ENCODE measurements at places on chromosomes 6 and 20.
A peak's percentile ranks its signal among the peaks of the same experiment; 100 is the strongest.

- peak; percentile 1 for DNase-seq
Measured at GRCh38 chr6:140441256-140441655, 1066.8 kb upstream of the CITED2 start.

GRCh38 chr6:119132261-119132981 lies 54.0 kb upstream of the FAM184A start:
- no peak for DNase-seq

- no peak for DNase-seq
Measured at GRCh38 chr6:27260836-27261375, 13.4 kb downstream of the PRSS16 start.

DNA sequence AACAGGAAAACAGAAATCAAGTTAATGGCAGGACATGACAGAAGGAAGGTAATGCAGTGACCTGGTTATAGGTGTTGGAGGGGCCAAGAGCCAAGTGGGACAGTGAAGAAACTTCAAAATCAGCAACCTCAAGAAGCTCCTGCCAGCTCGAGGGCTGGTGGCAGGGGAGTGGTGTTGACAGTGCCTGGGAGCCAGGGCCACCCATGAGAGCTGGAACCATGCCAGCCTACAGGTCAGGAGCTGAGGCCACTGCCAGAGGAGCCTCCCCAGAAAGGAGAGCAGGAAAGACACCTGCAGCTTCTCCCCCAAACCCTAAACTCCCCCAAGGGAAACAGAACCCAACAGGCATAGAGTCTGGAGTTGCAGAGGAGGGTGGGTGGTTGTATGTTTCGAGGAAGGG lies 262.1 kb downstream of the LRFN2 start:
- DNase-seq = no peak

DNA sequence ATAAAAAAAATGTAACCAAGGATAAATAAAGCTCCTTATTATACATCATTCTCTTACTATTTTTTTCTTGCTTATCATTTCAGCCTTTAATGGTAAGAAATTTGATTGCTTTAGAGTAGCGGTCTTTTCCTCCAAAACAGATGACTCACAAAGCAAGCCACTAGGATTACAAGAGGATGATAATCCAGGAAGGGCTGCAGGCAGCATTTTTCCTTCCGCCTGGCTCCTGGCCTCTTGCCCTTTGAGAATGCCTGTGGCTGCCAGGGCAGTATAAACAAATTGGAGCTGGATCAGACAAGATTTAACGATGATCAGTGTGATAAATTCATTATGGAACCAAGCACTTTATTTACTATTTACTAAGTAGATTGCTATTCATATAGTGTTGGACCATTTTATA lies 9.7 kb upstream of the FBXL4 start:
- no peak for DNase-seq

GRCh38 chr6:18823782-18824386 lies 436.7 kb downstream of the RNF144B start:
- DNase-seq = peak; percentile 31

GRCh38 chr6:157484181-157484580 lies 103.2 kb downstream of the ZDHHC14 start:
- DNase-seq = no peak

GRCh38 chr6:137977814-137978213 lies 110.8 kb downstream of the TNFAIP3 start:
- no peak for DNase-seq

- DNase-seq = peak; percentile 66
Measured at GRCh38 chr6:27873021-27873940, 38.9 kb downstream of the OR2B2 start.

DNA sequence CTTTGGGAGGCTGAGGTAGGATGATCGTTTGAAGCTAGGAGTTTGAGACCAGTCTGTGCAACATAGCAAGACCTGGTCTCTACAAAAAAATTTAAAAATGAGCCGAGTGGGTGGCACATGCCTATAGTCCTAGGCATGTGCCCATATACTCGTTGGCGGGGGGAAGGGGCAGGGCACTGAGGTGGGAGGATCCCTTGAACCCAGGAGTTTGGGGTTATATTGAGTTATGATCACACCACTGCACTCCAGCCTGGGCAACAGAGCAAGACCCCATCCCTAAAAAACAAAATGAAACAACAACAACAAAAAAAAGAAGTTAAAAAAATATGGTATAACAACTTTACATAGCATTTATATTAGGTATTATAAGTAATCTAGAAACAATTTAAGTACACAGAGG lies 47.8 kb downstream of the LHFPL5 start:
- no peak for DNase-seq

DNA sequence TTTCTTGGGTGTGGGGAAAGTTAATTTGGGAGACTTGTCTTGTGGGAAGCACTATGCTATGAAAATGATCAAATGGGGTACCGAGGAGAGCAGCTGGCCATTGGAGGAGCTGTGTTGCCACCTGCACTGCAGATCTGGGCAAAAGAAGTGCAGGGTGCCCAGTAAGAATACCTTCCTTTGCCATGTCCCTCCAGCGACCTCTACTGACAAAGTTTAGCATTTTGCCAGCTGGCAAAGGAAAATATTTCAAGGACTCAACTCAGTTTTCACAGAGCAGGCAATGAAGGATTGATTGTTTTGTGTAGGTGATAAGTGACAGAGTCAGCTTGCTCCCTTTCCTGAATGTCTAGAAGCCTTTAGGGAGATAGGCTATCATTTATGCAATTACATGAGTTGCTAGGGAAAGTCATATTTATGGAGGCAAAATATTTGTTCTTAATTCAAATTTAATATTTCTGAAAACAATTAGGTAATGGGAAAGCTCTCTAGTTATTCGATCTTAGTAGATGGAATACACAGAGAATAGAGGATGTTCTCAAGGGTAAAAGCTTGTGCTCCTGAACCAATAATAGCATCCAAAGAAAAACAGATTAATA lies 118.4 kb downstream of the FARS2 start:
- DNase-seq = no peak

DNA sequence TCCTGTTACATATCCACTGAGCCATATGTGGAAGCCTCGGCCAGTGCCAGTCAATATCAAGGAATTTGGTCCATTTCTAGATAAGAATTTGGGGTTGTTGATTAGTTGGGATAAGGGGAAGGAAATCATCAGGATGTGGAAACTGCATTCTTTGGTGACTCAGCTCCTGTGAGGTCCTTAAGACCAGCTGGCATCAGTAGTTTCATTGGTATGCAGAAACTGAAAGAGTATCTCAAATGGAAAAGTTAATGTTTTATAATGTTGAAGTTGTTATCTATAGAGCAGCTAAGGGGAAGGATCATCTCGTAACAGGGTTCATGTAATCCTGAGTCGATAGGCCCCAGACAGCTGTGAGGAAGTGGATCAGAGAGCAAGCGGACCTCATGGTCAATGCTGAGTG lies 87.9 kb upstream of the PRND start:
- no peak for DNase-seq

DNA sequence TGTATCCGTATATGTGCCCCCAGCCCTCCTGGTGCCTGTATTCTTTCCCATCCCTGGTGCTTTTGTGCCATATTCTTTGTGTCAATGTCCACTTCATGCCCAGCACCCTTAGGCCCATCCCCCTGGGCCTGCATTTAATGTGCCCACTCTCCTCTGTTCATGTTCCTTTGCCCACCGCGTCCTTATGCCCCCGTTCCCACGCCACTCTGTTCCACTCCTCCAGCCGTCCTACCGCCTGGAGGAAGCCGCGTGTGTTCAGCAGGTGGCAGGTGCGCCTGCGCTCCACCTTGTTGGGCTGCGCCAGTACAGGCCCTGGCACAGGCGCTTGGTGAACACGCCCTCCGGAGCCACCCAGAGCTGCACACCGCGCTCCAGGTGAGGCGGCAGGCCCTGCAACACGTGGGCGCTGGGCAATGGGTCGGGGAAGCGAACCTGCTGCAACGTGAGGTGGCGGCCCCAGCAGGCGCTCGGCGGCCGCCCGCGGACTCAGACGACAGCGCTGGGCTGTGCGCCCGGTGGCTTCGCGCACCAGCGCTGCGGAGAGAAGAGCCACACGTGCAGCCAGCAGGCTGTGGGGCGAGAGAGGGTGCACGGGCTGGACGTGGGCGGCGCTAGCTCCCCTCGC lies 4.0 kb upstream of the FOXS1 start:
- no peak for DNase-seq

GRCh38 chr6:148343047-148343782 lies 577 bp downstream of the SASH1 start:
- no peak for DNase-seq

DNA sequence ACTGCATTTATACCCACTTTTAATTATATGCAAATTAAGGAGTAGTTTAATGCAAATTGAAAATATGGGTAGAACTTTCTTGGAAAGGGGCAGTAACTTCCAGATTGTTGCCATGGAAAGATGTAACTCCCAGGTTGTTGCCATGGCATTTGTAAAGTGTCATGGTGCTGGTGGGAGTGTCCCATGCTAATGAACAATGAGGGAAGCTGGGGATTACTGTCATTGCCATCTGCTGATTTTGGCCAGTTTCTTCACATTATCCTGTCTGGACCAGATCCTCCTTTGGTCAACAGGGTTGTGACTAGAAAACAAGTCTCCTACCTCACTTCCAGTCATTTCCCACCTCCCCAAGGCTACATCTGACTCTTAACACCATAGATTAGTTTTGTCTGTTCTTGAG lies 45.4 kb upstream of the FERMT1 start:
- DNase-seq = no peak

DNA sequence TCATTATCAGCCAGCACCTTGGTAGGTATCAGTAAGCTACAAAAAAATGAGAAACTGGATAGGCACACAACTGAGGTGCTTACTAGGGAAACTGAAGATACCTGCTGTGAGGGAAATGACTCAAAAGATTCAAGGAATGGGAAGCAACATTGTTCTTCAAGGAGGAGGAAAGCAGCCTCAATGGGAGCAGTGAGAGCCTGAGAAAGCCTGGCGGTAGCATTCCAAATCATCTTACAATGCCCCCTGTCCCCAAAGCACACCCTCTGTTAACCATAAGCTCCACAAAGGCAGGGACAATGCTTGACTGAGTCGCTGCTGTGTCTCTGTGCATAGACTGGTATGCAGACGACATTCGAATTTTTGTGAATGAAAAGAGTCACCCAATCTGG lies 10.6 kb downstream of the PKHD1 start:
- DNase-seq = no peak

- no peak for DNase-seq
Measured at GRCh38 chr6:6919173-6919572, 188.6 kb upstream of the RREB1 start.

DNA sequence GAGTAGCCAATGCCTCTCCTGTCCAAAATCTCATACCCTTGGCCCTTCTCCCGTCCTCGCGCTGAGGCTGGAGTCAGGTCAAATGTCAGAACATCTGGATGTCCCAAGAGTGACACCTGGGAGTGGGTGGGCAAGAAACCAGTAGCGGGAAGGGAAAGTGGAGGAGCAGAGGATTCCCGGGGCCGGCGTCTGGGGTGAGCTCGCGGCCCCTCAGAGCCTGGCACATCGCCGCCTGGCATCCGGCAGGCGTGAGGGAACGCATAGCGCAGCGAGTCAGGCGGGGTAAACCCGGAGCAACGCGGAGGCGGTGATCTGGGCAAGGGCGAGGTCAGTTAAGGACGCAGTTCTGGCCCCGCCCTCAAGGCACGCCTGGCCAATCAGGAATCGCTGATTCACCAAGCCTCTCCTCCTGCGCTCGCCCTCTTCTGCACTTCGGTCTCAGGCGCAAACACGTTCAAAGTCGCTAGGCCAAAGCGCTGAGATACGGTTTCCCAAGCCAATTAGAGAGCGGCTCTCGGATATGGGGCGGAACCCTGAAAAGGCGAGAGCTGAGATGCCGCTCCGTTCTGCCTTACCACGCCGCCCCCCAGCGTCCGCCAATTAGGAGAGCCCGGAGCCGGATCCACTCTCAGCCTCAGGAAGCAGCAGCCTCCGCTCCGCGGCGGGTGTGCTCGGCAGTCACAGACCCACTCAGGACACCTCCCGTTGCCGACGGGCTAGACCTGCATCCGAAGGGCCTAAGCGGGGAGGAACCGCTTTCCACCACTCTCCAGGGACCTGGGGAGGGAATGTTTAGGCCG lies 22.5 kb downstream of the VPS52 start:
- peak; percentile 97 for DNase-seq

- DNase-seq = no peak
Measured at GRCh38 chr6:44269921-44270525, at the start of gene TMEM151B. Gene TMEM151B, plus strand, starts transcription at chr6:44270450. Its CDS starts 293 bp downstream, at chr6:44270743.

DNA sequence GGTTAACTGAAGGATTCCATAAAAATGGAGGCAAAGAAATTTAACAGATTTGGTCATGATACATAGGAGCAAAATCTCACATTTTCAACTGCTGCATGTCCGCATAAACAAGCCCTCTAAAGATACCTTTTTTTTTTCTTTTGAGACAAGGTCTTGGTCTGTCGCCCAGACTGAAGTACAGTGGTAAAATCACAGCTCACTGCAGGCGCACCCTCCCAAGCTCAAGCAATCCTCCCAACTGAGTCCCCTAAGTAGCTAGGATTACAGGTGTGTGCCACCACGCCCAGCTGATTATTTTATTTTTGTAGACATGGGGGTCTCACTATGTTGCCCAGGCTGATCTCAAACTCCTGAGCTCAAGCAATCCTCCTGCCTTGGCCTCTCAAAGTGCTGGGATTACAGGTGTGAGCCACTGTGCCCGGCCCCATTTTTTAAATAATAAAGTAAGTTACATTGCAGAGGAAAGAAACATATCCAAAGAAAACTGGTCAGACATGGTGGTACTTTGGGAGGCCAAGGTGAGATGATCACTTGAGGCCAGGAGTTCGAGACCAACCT lies 13.7 kb downstream of the MDN1 start:
- no peak for DNase-seq

- no peak for DNase-seq
Measured at GRCh38 chr6:22906091-22906549, 336.8 kb downstream of the HDGFL1 start.

- DNase-seq = no peak
Measured at GRCh38 chr6:47161176-47161687, 119.1 kb upstream of the ADGRF1 start.

DNA sequence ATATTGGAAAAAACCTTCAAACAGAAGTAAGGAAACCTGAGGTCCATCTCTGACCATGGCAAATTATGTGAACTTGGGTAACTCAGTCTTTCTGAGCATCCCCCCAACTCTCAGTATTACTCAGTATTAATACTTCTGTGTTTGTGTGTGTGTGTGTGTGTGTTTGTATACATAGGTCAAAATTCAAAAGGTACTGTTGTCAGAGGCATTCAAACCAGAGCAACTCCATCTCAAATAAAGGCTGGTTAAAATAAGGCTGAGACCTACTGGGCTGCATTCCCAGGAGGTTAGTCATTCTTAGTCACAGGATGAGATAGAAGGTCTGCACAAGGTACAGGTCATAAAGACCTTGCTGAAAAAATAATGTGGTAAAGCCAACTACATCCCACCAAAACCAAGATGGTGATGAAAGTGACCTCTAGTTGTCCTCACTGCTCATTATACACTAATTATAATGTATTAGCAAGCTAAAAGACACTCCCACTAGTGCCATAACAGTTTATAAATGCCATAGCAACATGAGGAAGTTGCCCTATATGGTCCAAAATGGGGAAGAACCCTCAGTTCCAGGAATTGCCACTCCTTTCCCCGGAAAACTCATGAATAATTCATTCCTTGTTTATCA lies 33.3 kb upstream of the SLC22A16 start:
- DNase-seq = no peak
